A549 treated with Hydrocortisone at 1 μM for 4 hours (cell line): ENCODE measurements at places on chromosomes 11 and 22. TPM values are rescaled to one million over a fixed set of nuclear protein-coding genes. Genes with fewer than 3 reads are reported as not detected.

Gene NPTXR
- total RNA-seq: 7.9 to 10.8 TPM (median 9.8 TPM) in 5 replicates

Gene OR5B21
- total RNA-seq: not detected in 5 replicates

Gene SMC1B
- 0.02 to 0.03 TPM in 2 of 5 replicates, not detected in the others for total RNA-seq

Gene FOLR3
- total RNA-seq: 0.22 TPM in 1 of 5 replicates, not detected in the others

Gene P2RX6
- total RNA-seq: 0.56 to 0.97 TPM (median 0.79 TPM) in 5 replicates

Gene DBX1
- total RNA-seq: not detected in 5 replicates

Gene DRD4
- total RNA-seq: 0.10 to 0.31 TPM (median 0.22 TPM) in 5 replicates
